ENCODE measurements at places on chromosomes 13 and 19. TPM values are rescaled to one million over a fixed set of nuclear protein-coding genes. Genes with fewer than 3 reads are reported as not detected.

- no peak for DNase-seq
Observed at GRCh38 chr13:89205856-89206520, 1534.8 kb downstream of the SLITRK5 start.

- peak; percentile 57 for DNase-seq
Observed at GRCh38 chr13:33380487-33381079, 95.0 kb upstream of the STARD13 start.

The LIM2 gene
- not detected for total RNA-seq

The TBCB gene
- total RNA-seq: 181 TPM

The MBD3L3 gene
- total RNA-seq: not detected

The GADD45B gene
- 24.3 TPM for total RNA-seq

The SYDE1 gene
- 13.9 TPM for total RNA-seq
